Stromal cell of bone marrow (primary cell): ENCODE measurements at places on chromosomes 7 and 10.
A peak's percentile ranks its signal among the peaks of the same experiment; 100 is the strongest.

GRCh38 chr10:91210014-91210413, 10.4 kb upstream of the PCGF5 start:
- no peak for DNase-seq

DNA sequence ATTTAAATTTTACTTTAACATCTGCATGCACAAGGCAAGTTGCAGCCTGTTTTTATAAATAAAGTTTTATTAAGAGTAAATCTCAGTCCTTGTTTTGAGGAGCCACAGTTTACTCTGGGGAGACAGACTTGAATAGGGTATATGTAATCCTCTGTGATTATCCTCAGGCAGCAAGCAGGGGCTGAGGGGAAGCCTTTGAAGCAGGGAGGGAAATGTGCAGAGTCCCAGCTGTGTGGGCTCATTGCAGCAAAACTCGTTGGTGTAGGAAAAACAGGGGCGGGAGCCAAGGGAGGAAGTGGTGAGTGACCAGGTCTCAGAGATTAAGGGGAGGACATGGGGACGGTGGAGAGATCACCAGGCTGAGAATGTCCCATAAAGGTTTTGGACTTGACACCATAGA, 34.3 kb upstream of the SMC3 start:
- DNase-seq = no peak

DNA sequence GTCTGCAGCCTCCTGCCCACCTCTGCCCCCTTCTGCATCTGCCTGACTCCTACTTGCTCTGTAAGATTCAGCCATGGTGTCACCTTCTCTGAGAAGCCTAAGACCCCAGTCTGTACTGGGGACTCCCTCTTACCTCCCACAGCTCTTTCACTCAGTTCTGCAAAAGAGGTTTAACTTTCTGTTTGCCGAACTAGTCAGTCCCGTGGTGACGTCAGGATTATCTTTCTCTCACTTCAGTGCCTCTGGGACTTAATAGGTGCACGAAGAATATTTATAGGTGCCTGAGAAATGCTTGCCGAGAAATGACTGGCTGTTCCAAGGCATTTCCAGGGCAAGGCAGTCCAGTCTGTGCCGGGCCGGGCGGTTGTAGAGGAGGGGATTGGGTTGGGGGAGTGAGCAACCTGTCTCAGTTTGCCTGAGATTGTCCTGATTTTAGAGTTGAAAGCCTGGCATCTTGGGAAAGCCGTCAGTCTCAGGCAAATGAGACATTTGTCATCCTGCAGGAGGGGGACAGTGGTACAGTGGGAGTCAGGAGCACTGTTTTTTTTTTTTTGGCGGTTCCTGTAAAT, 227.5 kb upstream of the NPVF start:
- DNase-seq = no peak

- peak; percentile 9 for DNase-seq
Measured at GRCh38 chr10:31864834-31865518, 63.7 kb downstream of the ARHGAP12 start.

- no peak for DNase-seq
Measured at GRCh38 chr10:5355594-5356301, 9.0 kb upstream of the UCN3 start.

DNA sequence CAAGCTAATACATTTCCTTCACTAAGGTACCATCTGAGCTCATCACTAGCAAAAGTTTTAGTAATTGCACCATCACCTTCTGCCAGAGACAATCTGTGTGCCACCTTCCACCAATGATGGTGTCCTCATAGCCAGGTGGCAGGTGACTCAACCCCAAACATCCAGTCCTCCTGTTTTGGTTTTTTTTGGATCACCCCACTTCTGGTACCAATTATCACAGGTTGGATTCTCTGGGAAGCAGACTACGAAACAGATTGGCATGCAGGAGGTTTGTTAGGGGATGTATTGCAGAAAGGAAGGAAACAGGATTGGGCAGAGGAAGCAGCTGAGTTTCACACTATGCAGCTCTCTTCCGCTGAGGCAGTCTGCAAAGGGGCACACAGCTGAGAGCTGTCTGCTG, 4.5 kb upstream of the TACC2 start:
- no peak for DNase-seq

GRCh38 chr7:158811461-158811860, 17.8 kb downstream of the ESYT2 start:
- DNase-seq = no peak

DNA sequence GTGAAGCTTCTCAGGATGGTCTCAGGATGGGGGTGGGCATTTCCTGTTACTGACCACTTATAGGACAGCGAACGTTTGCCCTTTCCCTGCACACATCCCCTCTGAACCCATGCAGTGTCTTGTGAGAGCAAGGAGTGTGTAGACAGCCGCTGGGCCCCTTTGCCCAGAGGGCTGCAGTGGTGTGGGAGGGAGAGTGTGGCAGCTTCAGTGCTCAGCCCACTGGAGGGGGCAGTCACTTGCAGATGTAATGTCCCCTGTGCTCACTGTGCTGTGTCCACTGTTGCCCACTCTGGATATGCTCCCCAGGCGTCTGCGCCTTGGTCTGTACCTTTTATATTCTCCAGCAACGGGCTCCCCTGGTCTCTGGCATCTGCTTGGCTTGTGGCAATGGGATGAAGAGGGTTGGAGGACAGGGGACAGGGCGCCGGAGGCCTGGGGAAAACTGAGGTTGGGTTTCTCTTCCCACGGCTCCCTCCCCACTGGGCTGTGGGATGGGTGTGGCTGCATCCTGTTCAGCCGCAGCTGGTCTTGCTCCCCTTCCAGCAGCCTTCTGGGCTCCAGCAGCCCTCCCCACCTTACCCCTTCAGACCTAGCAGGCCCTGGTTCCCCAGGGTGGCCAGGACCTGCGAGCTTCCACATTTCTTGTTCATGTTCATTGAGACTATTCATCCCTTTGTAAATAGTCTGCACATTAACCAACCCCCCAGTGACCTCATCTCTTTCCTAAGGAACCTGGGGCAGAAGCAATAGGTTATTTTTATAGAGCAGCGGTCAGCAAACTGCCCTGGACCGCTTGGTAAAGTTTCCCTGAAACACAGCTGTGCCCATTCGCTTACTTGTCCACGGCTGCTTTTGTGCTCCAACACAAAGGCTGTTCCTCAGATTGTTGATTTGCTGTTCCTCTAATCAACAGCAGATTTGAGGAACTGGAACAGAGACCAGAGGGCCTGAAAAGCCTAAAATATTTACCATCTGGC, 6.1 kb downstream of the ZNF789 start:
- DNase-seq = no peak

DNA sequence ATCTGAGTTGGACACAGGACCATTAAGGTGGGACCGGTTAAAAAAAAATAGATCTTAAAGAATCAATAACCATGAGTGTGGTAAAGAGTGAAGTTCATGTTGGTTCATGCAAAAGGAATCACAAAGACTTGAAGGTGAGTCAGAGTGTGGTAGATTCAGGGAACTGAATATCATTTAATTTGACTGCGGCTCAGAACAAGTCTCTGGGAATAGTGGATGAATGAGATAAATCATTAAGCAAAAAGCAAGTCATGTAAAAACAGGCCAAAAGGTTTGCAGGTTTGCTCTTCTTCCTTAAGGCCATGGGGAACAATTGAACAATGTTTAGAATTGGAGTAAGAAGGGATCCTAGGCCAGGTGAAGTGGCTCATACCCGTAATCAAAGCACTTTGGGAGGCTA, 385.8 kb downstream of the ETV1 start:
- DNase-seq = no peak

- DNase-seq = no peak
Measured at GRCh38 chr7:44705434-44705833, 43.2 kb upstream of the ZMIZ2 start.

GRCh38 chr7:123120286-123120685, 79.5 kb downstream of the SLC13A1 start:
- DNase-seq = no peak

DNA sequence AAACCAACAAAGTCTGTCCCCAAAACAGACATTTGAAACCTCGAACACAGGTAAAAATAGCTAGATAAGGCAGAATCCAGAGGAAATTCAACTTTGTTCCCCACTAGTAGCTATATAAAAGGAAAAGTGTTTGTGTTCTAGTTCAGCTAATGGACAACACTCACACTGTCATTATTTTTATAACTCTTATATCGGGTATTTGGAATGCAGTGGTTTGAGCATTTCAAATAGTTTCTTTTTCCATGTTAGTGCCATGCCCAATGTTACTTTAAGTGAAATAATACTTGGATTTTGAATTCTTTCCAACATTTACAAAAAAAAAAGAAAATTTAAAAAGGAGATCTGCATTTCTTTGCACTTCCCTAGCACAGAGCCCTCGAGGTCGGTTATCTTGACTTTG, 213.6 kb downstream of the DOCK4 start:
- no peak for DNase-seq

- DNase-seq = no peak
Measured at GRCh38 chr10:129678186-129678585, 211.1 kb downstream of the MGMT start.

DNA sequence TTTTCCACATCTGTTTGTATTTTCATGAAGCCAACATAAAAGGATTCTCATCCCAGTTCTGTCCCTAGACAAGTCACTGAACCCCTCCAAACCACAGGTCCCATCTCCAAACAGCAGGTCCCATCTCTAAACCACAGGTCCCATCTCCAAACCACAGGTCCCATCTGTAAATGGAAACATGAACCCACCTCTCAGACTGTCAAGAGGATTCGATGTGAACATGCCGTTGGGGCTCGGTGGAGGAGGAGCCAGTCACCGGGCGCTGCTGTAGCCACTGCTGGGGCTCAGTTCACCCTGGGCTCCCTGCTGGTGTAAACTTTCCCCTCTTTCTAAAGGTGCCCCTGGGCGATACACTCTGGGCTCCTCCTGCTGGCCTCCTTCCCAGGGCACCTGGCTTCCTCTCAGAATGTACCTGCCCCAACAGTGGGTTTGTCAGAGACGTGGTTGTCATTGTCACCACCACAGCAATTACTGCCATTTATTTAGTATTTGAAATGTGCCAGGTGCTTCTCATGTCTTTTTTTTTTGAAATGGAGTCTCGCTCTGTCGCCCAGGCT, 13.0 kb downstream of the LHPP start:
- DNase-seq = no peak

DNA sequence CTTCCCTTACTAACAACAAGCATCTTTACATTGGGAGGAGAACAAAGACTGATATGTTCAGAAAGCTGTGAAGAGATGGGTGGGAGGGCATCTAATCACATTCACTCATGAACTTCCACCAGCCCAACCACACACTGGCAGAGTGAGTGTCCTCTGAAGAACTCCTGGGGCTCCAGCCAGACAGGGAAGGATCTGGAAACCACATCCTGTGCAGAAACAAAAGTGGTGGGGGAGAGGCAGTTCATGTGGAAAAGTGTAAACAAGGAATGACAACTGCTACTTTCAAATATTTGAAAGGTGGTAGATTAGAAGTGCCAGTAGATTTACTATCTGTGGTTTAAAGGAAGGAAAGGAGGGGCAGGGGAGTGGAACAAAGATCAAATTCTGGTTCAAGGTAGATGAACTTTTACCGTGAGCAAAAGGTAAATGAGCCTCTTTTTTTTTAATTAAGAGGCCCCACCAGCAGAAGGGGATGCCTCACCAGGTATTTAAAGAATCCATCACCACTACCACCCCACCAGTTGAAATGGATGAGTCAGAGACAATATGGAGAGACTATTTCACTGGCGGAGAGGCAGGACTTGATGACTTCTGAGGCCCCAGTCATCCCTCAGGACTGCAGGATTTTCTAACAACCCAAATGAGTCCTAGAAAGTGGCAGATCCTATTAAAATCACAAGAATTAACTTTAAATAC, 34.5 kb downstream of the GOT1 start:
- peak; percentile 36 for DNase-seq

DNA sequence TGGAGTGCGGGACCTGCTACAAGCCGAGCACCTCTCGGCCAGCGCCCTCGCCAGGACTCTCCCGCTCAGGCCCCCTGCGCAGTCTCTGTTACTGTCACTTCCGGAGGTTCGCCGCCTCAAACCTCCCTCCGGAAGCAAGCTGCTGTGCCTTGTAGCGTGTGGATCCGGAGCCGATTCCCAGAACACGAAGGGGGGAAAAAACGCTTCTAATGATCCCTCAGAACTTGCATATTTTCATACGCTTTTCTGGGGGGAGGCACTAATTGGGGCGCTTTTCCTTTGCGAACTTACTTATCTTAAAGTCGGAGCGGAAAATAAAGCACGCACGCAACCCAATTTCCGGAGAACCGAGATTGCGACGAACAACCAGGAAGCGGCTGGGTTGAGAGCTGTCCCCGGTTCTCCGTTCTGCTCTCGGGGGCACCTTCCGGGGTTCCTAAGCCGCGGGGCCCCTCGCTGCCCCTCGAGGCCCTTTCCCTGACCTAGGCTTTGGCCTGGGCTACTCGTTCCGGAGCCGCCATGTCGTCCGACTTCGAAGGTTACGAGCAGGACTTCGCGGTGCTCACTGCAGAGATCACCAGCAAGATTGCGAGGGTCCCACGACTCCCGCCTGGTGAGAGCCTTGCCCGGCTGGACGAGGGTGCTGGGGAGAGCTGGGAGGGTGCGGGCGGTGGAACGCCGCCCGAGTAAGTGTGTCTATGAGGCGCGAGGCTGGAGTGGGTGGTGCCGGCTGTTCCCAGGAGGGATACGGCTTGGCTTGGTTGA, at the start of the genes VTI1A and ZDHHC6:
TSS of gene VTI1A (plus strand) at position 361 of the 765 bp plus-strand sequence. CDS start at position 520, 159 bp downstream.
TSS of gene ZDHHC6 (minus strand) at position 60 of the 765 bp plus-strand sequence. CDS start 1,478 bp downstream, outside the sequence.
- peak; percentile 67 for DNase-seq

GRCh38 chr7:157909370-157909769, 572.6 kb downstream of the DNAJB6 start:
- DNase-seq = no peak

GRCh38 chr10:78137147-78137546, 103.5 kb downstream of the RPS24 start:
- DNase-seq = no peak

DNA sequence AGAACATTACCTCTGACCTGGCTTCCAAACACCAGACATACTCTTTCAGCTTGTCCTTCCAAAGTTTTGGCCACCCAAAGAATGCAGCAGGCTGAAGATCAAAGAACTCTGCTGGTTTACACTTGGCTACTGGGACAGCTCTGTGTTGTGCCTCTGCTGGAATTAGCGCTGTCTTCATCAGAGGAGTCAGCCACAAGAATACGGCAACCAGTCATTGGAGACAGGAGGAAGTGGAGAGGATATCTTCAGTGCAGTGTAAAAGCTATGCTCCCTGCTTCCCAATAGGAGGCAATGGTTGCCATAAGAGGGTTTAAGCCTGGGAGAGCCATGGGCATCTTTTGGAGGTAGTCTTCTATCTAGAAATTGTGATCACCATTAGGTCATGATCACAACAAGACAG, 126.7 kb upstream of the WNT16 start:
- DNase-seq = no peak

GRCh38 chr7:108265007-108265406, 134.8 kb upstream of the LAMB4 start:
- no peak for DNase-seq

- no peak for DNase-seq
Measured at GRCh38 chr7:113078331-113078730, 8.3 kb downstream of the GPR85 start.
